ENCODE measurements at places on chromosomes 13 and 19.

DNA sequence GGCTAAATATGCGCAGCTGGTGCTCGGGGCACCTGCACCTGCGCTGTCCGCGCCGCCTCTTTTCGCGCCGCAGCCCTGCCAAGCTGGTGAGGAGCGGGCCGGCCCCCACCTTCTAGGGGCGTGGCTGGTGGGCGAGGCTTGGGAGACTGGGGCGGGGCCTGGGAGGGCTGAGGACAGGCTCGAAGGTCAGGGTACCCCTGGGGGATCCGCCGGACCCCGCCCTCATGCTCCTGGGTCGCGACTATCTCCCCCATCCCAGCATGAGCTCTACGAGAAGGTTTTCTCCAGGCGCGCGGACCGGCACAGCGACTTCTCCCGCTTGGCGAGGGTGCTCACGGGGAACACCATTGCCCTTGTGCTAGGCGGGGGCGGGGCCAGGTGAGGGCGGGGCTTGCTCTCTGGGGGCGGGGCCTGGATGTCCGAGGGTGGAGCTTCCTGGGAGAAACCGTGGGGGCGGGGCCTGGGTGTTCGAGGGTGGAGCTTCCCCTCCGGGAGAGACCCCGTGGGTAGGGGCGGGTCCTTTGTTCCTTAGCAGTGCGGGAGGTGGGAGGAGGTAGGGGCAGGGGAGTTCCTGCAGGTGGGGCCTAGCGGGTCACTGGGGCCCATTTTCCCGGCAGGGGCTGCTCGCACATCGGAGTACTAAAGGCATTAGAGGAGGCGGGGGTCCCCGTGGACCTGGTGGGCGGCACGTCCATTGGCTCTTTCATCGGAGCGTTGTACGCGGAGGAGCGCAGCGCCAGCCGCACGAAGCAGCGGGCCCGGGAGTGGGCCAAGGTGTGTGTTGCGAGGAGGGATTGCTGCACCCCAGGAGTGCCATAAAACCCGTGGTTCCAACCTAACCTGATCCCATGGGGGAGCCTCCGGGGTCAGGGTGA lies 19.7 kb downstream of the PNPLA6 start:
- no peak for DNase-seq

- DNase-seq, result no peak
Observed at GRCh38 chr19:36097036-36097435, 13.9 kb upstream of the OVOL3 start.

GRCh38 chr19:58361900-58362271 lies 665 bp downstream of the ZNF497 start:
- DNase-seq, result no peak

GRCh38 chr13:90084684-90085290 lies 1262.7 kb upstream of the MIR17HG start:
- no peak for DNase-seq

DNA sequence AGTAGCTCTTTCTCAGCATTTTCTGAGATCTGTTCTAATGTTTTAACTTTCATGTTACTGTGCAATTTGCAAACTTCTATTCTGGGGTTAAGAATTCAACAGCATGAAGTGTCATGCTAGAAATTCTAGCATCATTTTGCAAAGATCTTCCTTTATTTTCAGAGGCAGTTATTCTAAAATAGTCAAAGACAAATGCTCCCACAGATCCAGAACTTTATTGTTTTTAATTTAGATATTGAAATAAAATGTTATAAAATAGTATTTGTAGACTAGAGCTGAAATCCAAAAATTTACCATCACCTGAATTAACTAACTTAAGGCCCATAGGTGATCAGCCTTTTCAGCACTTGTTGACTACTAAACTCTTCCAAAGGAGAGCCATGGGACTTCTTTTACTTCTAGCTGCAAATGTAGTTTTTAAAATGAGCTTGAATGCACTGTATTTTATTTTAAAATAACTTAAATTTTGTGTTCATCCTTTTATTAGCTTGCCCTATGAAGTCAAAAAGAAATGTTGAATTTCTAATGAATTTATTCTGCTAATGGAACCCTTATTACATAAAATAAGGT lies 3.2 kb downstream of the MAB21L1 start:
- no peak for DNase-seq

GRCh38 chr13:26541678-26542568 lies 15.6 kb upstream of the WASF3 start:
- no peak for DNase-seq

GRCh38 chr13:114019367-114019766 lies 45.5 kb upstream of the C13orf46 start:
- no peak for DNase-seq

DNA sequence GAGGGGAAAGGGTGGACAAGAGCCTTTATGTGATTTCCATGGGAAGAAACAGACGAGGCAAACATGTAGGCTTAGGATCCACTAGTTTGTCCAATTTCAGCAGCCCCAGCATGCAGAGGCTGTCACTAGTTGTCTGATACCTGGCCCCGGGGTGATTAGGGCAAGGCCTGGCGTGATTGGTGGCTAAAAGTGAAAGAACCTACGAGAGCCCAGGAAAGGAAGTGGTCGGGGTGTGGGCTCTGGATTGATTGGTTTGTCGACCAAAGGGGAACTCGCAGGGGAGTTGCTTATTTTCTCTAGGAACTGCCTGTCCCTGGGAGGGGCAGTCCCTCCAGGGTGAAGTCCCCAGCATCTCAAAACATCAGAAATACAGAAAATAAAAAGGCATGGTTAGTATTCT lies 64.2 kb upstream of the UQCRFS1 start:
- no peak for DNase-seq

GRCh38 chr13:98267080-98267912 lies 90.2 kb upstream of the RNF113B start:
- DNase-seq, result peak; percentile 35

DNA sequence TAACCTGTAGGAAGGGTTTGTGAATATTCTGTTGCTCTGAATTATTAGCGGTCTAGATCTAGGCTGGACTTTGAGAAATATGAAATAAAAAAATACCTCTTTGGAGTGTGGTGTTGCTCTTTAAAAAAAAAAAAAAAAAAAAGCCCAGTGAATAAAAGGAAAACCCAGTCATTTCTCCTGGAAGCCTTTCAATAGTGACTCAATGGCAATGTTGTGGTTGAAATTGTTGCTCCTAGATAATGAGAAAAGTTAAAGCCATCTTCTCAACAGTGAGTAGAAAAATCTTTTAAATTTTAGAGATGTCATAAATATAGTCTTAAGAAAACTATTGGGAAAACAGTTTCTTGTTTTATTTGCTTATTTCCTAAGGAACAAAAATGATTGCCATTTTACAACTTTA lies 135.3 kb downstream of the RFC3 start:
- no peak for DNase-seq

DNA sequence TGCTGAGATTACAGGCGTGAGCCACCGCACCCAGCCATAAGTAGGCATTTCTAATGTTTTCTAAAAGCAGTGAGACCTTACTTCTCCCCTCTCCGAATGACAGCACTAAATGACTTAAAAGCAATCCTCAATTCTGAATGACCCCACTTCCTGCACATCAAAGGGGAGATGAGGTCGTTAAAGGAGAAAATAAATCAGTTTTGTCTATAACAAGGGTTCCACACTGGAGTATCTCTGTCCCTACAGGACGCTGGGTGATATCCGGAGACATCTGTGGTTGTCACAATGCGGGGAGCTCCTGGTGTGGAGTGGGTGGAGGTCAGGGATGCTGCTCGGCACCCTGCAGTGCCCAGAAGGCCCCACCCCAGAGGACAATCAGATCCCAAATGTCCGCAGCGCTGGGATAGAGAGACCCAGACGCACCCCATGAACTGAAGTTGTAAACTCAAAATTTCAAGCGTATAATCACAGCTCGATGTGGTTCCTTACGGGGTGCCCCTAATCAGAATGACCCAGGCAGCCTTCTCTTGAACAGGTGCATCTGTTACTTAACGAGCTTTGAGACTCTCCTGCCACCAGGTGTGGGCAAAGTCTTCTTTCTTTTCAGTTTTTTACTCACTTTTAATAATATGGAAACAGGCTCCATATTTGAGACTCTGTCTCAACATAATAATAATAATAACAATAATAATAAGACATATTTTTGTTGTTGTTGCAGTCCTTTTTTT lies 2.9 kb downstream of the GNG7 start:
- DNase-seq, result no peak

GRCh38 chr13:91356919-91357612 lies 9.6 kb downstream of the MIR17HG start:
- no peak for DNase-seq

DNA sequence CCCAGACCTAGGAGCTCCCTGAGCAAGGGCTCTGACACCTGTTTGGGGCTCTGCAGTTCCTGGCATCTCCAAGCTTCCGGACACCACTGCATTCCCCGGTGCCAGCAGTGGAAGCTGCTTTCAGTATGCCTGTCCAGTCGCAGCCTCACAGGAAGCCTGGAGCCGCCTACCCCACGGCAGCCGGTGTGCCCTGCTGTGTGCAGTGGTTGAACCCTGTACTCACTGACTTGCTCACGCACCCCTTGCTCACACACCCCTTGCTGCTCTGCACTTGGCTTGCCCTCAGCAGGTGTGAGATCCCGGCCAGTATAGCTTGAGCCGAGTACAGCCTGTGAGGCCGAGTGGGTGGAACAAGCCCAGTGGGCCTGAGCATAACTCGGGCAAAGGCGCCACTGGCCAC lies 70.3 kb downstream of the PIBF1 start:
- DNase-seq, result no peak

DNA sequence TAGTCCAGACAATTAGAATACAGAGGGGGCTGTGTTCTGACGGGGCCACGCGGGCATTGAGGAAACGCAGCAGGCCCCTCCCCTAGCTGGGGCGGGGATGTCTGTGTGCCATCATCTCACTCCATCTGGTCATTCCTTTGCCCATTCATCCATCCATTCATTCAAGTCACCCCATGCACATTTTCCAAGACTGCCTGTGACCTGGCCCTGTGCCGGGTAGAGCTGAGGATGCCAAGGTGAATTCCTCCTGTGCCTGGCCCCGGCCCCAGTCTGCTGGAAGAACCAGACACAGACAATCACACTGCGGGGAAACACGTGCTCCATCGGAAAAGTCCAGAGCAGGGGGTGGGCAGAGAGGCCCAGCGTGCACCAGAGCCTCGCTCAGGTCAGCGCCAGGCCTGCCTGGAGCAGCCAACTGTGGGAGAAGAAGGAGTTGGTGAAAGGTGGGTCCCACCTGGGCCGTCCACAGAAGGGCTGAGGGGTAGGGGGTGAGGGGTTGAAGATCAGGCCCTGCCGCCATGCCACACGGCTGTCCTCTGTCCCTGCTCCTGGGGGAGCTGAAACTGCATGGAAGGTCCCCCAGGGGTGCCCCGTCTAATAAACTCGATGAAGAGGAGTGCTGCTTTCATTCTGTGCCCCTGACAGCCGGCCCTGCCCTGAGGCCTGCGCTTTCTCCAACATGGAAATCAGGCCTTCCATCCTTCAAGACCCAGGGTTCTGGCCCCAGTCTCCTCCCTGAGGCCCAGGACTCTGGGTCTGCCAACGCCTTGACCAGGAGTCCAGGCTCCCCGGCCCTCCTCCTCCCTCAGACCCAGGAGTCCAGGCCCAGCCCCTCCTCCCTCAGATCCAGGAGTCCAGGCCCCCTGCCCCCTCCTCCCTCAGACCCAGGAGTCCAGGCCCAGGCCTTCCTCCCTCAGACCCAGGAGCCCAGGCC lies 1.6 kb upstream of the CACNG6 start:
- DNase-seq, result peak; percentile 69

GRCh38 chr13:102707467-102707866 lies 12.6 kb upstream of the METTL21C start:
- peak; percentile 96 for DNase-seq

Measured in dermis microvascular lymphatic vessel endothelial cell (primary cell).